ENCODE measurements at places on chromosomes 2 and 18.

GRCh38 chr2:173874003-173874893 is 90.9 kb downstream of the SP3 start:
- DNase-seq, result no peak

- DNase-seq, result no peak
These were observed 3.0 kb upstream of the ATP6V1B1 start for GRCh38 chr2:70932631-70933230.

DNA sequence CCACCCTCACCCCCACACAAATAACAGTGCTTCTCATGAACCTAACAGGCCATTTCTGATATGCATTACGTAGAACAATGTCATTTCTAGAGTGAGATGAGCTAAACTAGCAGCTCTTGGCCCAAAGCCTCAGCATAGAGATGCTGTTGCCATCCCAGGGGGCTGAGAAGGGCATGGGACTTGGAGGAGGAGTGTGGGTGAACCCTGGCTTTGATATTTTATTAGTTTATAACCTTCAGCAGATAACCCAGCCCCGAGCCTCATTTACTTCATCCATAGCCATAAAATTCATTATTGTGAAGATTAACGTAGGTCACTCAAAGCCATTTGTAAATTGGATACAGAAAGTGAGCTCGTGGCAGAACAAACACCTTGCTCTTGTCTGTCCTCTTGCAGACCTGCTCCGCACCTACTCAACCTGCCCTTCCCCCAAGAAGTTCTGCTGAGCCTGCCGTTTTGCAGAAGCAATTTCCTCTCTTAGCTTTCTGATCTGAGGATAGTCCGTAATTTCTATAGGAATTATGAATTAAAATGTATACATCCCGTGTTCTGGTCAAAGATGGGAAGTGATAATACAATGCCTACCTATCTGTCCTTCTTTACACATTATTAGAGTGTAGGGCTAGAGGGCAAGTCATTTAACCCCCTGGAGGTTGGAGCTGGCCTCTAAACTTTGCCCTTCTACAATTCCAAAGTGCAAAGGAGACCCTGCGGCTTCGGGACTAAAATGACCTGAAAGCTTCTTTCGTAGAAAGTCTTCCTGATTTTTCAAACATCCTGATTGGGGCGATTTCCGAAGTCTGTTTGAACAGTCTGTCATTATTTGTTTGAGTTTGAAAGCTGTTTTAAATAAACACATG is 187.4 kb downstream of the BCL2 start:
- no peak for DNase-seq

GRCh38 chr2:19797243-19797810 is 104.5 kb downstream of the TTC32 start:
- no peak for DNase-seq

DNA sequence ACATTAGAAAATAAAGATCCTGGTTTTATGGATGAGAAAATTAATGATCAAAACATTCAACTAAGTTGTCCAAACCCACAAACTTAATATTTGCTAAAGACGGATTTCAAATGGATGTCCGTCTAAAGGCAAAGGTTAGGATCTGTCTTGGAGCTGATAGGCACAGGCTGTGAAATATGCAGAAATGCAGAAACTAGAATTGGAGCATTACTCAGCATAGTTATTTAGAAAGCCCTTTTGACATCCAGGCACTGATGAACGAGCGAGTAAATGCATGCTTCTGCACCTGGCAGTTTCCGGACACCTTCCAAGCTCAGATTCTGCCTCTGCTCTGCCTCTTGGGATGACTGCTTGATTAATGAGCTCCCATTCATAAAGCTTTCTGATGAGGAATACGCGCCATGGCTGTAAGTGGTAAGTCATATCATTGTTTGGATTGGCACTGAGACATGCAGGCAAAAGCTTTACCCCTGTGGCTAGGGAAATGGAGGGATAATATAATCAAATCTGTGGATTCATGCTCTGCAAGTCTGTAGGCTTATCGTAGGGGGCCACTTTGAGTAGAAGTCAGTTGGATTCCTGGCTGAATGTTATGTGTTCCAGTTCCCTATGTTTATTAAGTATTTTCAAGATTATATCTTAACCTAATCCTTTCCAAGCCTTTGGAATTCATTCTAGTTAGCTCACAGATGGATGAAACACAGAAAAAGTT is 2176.3 kb upstream of the CELF4 start:
- DNase-seq, result no peak

All from hematopoietic multipotent progenitor cell treated with erythropoietin and hydrocortisone succinate and interleukin-3 and kit ligand, for 17 days (in vitro differentiated cells).